NCI-H526 treated with DMSO at 0.1 percent for 48 hours (cell line): ENCODE measurements at places on chromosomes 2 and 18.

- no peak for DNase-seq
These were observed 63.4 kb downstream of the AFTPH start for GRCh38 chr2:64587561-64587960.

- DNase-seq = no peak
These were observed 126.1 kb upstream of the CTAGE1 start for GRCh38 chr18:22543769-22544168.

GRCh38 chr2:165691615-165692014, 102.4 kb downstream of the GALNT3 start:
- no peak for DNase-seq

- DNase-seq = no peak
These were observed 3.9 kb upstream of the IL1R2 start for GRCh38 chr2:101987832-101988231.

GRCh38 chr2:229591611-229592010, 122.7 kb downstream of the DNER start:
- no peak for DNase-seq

GRCh38 chr2:8413589-8414135, 268.2 kb upstream of the ID2 start:
- DNase-seq = no peak

GRCh38 chr18:9741793-9742523, 33.9 kb downstream of the RAB31 start:
- DNase-seq = no peak

DNA sequence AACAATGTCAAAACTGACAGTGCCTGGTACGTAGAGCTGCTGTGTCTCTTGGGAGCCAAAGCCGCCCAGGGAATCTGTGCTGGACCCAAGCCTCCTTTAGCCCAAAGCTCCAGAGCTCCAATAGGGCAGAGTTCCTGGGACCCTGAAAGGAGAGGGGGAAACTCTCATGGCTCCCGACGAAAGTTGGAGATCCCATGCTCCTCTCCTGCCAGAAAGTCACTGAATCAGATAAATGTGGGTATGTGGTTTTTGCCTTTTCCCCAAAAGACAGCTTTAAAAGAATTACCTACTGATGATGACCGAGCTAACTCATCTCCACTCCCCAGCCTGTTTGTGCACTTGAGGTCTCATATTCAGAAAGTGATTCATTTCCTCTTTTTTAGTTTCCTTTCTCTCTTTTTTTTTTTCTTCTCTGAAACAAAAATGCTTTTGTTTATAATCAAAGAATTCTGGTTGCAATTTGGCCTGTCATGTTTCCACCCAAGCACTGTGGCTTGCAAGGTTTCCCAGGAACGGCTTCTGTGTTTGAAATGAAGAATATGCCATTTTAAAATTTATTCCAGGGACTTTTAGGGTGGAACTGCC, 14.1 kb upstream of the PMAIP1 start:
- DNase-seq = no peak

DNA sequence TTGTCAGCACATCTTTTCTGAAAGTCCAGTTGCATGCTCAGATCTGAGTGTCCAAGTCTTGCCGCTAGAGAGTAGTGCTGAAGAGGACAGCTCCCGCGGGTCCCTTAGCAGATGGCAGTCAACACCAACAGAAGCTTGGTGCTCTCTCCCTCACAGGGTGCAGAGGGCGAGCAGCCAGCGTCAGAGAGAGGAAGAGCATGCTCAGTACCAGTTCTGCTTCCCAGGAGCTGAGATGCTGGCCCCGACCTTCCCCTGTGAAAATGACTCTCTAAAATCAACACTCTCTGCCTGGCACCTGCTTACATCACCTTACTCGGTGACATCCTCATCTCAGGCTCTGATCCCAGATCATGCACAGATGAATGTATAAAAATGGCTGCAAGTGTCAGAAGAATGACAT, 86.0 kb upstream of the TWIST2 start:
- no peak for DNase-seq

DNA sequence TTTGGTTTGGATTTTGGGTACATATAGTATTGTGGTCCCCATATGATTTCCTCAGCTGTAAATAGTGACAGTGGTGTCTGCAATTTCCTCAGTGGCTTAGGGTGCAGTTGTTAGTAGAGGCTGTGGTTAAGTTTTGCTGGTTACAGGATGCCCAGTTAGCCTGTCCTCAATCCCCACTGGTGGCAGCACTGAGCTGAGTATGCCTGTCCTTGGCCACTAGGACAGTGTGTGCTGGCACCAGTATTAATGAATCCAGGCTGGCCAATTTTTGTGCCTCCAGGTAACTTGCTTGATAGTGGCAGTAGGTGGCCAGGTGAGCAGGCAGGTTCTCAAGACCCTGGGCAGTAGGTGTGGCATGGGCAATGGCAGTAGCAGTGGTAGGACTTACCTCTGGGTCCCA, 973.1 kb downstream of the TMEM182 start:
- DNase-seq = no peak

- no peak for DNase-seq
These were observed 59.9 kb downstream of the BIN1 start for GRCh38 chr2:127047054-127047453.

- DNase-seq = no peak
These were observed 10.1 kb upstream of the RIOK3 start for GRCh38 chr18:23442958-23443357.

DNA sequence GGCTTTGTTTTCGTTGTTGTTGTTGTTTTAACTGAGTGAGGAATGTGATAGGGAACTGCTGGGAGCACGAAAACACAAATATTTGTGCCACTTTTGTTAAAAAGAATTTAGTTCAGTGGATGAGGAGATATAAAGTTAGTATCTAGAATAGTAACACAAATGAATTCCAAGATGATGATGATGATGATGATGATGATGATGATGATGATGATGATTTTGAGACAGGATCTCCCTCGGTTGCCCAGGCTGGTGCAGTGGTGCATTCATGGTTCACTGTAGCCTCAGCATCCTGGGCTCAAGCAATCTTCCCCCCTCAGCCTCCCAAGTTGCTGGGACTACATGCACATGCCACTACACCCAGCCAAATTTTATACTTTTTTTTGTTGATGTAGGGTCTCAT, 223.7 kb downstream of the DSEL start:
- no peak for DNase-seq

- DNase-seq = no peak
These were observed 20.9 kb upstream of the STEAP3 start for GRCh38 chr2:119202610-119203310.

DNA sequence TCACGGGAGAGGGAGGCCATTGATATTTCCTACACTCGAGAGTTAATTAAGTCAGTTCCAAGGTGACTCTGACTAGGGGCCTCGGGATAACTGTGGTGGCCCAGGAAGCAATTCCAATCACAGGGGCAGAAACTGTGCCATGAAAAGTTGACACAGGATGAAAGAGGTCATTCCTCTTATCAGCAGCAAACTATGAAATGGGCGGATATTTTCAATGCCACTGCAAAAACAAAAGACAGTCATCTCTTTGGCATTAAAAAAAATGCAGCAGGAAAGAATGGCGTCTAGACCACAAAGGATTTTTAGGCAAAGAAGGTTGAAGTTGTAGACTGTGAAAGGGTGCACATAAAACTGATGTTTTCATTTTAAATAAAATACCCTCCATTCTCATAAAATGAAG, 50.0 kb downstream of the TGIF1 start:
- no peak for DNase-seq

DNA sequence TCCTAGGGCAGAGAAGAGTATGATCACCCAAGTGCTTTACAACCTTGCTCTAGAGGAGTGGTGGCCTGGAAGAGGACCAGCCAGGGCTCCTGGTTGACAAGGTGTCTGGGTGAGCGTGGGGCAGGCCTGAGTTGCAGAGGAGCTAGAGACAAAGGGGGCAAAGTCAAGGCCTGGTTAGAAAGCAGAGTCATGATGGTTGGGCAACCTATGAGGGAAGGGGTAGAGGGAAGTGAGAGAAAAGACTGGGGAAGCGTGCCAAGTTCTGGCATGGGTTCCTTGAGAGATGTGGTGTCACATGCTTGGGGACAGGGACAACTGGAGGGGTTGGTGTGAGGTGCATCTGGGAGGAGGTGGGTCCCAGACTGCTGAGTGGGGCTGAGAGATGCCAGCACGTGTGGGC, 13.5 kb downstream of the ZFP36L2 start:
- no peak for DNase-seq

- DNase-seq = no peak
These were observed 7.9 kb upstream of the NR4A2 start for GRCh38 chr2:156340377-156340776.

- no peak for DNase-seq
These were observed 88.9 kb upstream of the CYP1B1 start for GRCh38 chr2:38164881-38165280.

GRCh38 chr2:120253021-120253882, 600 bp downstream of the RALB start:
- peak; percentile 37 for DNase-seq
